ENCODE measurements at places on chromosomes 2 and 18.

- no peak for DNase-seq
Measured at GRCh38 chr2:36246320-36246990, 109.1 kb upstream of the CRIM1 start.

GRCh38 chr2:24815171-24815570 lies 21.9 kb downstream of the CENPO start:
- DNase-seq: no peak

DNA sequence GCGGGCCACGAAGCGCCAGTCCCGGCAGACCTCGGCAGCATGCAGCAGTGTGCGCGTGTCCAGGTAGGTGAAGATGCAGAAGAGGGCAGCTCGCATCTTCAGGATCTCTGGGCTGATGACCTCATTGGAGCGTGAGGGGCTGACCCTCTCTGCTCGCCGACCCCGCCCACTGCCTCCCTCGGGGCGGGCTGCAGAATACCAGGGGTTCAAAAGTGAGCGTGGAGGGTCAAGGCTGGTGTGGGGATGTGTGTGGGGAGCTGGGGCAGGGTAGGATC lies 20.0 kb downstream of the FBXO41 start:
- no peak for DNase-seq

- DNase-seq: no peak
Measured at GRCh38 chr2:112767693-112768330, 3.4 kb upstream of the CKAP2L start.

GRCh38 chr18:59308248-59308937 lies 10.1 kb downstream of the CPLX4 start:
- peak; percentile 36 for DNase-seq

DNA sequence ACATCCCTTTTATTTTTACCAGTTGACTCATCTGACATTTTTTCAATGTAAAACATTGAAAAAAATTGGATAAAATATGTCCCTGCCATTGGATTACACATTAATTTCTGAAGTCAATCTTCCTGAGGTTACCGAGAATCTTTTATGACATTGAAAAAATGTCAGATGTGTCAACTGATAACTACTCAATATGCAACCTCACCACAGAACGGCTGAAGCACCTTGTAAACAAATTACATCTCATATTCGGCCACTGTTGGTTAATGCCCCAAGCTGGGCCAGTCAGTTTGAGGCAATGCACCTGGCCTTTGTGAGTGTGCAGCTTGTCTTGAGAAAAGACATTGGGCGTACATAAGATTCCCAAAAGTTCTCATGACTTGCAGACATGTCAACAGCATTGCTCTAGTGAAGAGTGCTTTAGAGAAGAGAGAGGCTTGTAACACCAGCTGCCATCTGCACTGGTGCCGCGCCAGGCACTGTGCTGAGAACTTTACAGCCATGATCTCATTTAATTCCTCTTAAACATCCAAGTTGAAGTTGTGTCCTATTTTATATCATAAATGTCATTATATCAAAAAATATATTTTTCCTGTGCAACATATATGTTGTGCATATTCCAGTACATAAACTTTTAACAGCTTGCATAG lies 112.7 kb upstream of the SLC35G4 start:
- no peak for DNase-seq

GRCh38 chr2:4515871-4516761 lies 812.7 kb downstream of the DCDC2C start:
- DNase-seq: no peak

GRCh38 chr2:38498045-38498481 lies 104.7 kb downstream of the HNRNPLL start:
- DNase-seq: no peak

All from NCI-H2029 treated with DMSO at 0.1 percent for 48 hours (cell line).